ENCODE measurements at places on chromosomes 11 and 22. TPM values are rescaled to one million over a fixed set of nuclear protein-coding genes. Genes with fewer than 3 reads are reported as not detected.

Gene MMP13
- total RNA-seq, result not detected

Gene OR8D1
- total RNA-seq, result not detected

Gene ATP5MG
- total RNA-seq, result 71.1 TPM

Gene ANO1
- 4.1 TPM for total RNA-seq

Gene PGA5
- not detected for total RNA-seq

Gene LZTR1
- total RNA-seq, result 19.2 TPM

Gene LARGE2
- not detected for total RNA-seq

Gene OR5B21
- not detected for total RNA-seq

Gene OR4C15
- total RNA-seq, result not detected

Gene FBLN1
- 11.4 TPM for total RNA-seq

Gene MRPL23
- 114 TPM for total RNA-seq

Gene RBM14
- 12.2 TPM for total RNA-seq

Gene MS4A10
- total RNA-seq, result not detected

Gene GP1BB
- 0.18 TPM for total RNA-seq

Gene TMEM191C
- 0.28 TPM for total RNA-seq

Gene VPS11
- total RNA-seq, result 22.2 TPM

Gene NCR3LG1
- total RNA-seq, result 3.9 TPM

Gene MAP6
- 3.0 TPM for total RNA-seq

Gene GGTLC2
- total RNA-seq, result not detected

Gene DEFB131B
- not detected for total RNA-seq

Gene TEX54
- total RNA-seq, result not detected

Data from IMR-90 (cell line).